Kidney glomerular epithelial cell (primary cell): ENCODE measurements at places on chromosomes 6 and 20.
A peak's percentile ranks its signal among the peaks of the same experiment; 100 is the strongest.

- DNase-seq = no peak
Measured at GRCh38 chr6:75422024-75422639, 71.5 kb downstream of the FILIP1 start.

DNA sequence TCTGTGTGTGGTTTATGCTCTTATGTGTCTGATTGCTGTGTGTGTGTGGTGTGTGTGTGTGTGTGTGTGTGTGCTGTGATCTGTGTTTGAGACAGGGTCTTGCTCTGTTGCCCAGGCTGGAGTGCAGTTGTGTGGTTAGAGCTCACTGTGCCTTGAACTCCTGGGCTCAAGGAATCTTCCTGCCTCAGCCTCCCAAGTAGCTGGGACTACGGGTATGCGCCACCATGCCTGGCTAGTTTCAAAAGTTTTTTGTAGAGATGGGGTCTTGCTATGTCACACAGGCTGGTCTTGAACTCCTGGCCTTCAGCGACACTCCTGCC, 3.4 kb upstream of the ZNF512B start:
- no peak for DNase-seq

GRCh38 chr20:48621376-48622078, 206.3 kb downstream of the PREX1 start:
- DNase-seq = peak; percentile 30

- no peak for DNase-seq
Measured at GRCh38 chr6:75117701-75118100, 88.2 kb downstream of the COL12A1 start.

- no peak for DNase-seq
Measured at GRCh38 chr6:126156973-126157372, 170.6 kb downstream of the TRMT11 start.

DNA sequence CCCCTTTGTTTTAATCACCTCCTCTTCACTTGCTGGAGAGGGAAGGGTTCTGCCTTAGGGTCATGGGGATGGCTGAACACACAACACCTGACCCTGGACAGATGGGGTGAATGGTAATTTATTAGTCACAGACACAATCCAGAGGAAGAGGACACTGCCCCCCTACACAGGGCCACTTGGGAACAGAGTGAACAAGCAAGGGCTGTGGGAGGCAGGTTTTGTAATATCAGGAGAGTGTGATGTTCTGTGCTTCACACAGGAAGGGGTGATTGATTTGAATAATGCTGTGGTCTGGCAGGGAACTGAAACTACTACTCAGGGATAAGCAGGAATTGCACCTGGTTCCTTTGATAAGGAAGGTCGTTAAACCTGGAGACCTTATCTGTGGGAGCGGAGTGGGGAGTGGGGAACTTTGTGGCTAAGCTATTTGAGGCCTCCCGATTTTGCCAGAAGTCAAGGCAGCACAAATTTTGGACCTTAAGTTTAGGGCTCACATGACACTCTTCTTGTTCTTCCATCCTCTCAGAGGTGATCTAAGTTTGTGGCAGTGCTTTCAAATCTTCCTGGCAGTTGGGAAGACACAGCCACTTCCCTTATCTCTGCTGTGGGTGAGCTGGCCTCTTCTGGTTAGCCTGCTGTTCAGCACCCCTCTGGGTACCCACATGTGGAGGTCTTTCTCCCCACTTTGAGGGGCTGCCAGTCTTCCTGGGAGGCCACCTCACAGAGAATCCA, 77.8 kb downstream of the CD164 start:
- no peak for DNase-seq

- DNase-seq = peak; percentile 5
Measured at GRCh38 chr20:38275815-38276550, 15.4 kb upstream of the KIAA1755 start.

DNA sequence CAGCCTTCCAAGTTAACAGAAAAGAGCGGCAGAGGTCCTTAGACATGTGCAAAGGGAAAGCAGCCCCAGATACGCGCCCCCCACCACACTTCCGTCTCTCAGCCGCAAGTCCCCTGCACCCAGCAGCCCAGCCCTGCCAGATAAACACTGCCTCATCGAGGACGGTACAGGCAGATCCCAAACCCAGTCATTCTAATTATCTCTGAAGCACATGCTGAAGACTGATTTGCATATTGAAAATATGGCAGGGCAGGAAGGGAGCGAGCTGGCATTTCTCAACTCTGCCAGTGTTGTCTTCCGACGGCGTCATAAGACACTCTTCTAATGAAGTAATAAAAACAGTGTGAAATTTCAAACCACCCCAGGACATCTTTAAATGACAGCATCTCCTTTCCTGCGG, 122.8 kb upstream of the CDH4 start:
- no peak for DNase-seq

GRCh38 chr6:39231521-39232243, 2.4 kb upstream of the KCNK5 start:
- no peak for DNase-seq

DNA sequence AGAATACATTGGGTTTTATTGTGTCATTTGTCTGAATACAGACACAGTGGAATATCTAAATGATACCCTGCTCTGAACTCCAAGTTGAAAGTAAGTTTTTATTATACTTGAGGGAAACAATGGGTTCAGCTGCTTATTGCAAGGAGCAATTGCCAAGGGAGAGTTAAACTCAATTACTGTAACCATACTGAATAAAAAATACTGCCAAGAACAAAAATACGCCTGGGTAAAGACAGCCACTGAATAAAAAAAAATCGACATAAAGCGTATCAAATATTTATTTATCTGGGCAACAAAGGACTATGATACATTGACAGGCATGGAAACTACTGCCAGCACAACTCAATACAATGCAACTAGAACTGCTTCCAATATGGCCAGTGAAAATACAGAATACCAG, 18.1 kb downstream of the TFAP2A start:
- DNase-seq = no peak

DNA sequence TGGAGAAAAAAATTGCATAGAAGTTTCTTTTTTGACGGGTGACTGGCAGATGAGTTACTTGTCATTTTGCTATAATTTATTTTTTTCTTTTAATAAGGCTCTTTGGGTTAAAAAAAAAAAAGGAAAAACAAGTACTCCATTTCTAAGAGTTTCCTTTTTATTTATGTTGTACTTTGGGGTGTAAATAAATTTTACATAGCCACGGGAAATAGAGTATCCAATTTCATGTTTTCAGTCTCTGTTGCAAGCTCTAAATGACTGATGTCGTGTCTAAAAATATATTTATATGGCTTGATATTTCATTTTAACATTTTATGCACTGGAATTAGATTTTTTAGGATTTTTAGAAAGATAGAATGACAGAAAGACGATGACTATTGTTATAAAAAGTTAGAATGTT, 3.4 kb downstream of the EYA4 start:
- no peak for DNase-seq

DNA sequence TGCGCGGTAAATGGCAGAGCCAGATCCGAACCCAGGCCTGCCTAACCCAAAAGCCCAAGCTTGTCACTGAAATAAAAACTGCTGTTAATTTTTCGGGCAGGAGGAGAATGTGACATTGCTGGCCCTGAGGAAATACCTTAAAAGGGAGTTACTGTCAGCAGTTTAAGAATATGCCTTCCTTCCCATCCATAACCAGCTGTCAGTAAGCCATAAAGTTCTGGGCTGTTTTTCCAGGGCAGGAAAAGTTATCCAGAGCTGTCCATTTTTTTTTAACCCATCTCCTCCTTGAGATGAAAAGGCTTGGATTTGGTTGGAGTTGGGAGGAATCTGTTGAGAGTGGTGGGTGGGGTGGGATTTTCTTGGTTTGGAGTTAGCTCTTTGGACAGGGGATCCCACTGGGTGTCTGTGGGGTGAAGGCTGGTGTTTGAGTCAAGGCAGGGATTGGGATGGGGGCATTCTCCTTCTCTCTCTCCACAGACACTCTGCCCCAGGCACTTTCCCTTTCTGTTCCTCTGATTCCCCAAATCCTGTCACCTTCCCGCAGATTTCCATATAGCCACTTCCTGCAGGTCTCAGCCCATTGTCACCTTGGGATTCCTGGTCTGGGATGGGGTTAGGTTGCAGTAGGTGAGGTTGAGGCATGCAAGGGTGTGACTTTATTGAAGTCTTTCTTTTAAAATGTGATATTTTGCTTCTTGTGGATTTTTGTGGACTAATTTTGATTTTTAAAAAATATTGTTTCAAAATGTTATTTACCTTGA, 4.3 kb upstream of the KCNG1 start:
- DNase-seq = no peak

GRCh38 chr6:5680095-5680494, 326.6 kb downstream of the NRN1 start:
- no peak for DNase-seq

DNA sequence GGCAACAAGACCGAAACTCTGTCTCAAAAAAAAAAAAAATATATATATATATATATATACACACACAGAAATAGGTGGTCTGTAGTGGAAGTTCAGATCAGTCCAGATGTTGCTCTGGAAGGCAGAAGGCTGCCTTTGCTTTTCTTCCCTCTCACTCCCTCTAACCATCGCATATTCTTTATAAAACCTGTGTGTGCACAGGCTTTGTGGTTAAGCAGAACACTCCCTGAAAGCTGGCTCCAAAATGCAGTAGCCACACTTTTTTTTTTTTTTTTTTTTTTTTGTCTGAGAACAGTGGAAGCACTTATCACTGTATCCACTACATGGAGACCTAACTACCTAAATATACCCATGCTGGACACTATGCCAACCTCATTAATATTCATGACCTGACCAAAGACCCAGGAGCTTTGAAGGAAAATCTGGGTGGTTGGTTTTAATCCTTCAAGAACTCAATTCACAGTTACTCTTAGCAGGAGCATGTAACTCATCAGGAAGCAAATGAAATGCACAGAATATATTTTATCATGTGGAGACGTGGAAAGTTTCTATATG, 20.0 kb upstream of the GFOD1 start:
- DNase-seq = no peak

GRCh38 chr6:34004706-34005105, 141.2 kb downstream of the GRM4 start:
- no peak for DNase-seq

GRCh38 chr6:133893946-133894345, 5.0 kb downstream of the TCF21 start:
- DNase-seq = no peak

DNA sequence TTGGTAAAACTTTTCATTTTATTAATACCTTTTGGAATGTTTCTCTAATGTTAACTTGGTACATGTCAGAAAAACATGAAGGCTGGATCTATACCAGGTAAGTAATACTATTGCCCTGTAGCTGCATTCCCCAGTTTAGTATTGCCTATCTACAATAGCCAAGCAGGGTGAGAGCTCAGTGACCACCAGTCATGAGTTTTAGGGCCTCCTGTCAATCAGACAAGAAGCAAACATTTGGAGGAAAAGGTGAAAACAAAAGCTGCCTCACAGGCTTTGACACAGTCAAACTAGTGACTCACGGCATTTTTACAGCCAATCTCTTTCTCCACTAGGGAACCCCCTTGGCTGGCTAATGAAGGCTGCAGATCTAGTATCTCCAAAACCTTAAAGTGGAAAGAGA, 9.5 kb upstream of the CDC5L start:
- DNase-seq = no peak

DNA sequence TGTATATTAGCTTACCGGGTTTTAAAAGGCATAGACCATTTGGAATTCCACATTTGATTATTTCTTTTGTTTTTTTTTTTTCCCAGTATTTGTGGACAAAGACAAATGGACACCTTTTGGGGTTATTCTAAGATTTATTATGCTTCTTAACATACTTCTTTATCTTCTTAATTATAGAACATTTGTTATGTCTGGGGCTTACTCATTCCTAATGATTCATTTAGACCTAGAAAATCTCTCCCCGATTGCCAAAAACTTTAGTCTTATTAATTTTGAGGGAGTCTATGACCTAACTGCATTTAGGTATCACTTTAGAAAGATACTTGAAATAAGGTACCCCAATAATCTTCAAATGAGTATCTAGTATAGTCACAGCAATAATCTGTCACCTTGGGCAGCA, 170.7 kb upstream of the PREP start:
- no peak for DNase-seq

DNA sequence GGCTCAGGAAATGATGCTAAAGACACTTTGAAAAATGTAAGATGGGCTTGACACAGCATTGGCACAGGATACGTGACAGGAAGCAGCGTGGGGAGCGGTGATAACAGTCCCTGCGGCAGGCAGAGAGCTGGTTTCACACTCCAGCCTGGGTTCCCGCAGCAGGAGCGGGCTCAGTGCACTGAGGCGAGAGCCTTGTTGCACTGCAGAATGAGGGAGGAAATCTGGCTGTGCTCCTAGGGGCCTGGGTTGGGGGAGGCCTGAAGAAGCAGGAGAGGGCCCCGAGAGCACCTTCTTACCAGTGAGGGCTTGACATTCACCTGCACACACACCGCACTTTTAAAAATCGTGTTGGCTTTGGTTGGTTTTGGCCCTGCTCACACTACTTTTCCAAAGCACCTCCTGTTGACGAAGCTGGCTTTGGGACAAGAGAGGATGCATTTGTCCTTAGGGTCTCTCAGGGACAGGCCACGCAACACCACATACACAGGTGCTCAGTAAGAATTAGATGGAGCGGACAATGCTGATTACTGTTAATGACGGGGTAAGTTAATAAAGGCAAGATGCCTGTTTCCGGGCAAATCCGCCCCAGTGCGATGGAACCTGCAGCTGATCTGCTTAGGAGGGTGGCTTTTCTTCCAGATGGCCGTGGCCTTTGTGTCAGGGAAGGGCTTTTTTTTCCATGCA, 49.4 kb upstream of the ARMC2 start:
- no peak for DNase-seq

- peak; percentile 44 for DNase-seq
Measured at GRCh38 chr20:57772349-57772964, 62.6 kb upstream of the PMEPA1 start.

DNA sequence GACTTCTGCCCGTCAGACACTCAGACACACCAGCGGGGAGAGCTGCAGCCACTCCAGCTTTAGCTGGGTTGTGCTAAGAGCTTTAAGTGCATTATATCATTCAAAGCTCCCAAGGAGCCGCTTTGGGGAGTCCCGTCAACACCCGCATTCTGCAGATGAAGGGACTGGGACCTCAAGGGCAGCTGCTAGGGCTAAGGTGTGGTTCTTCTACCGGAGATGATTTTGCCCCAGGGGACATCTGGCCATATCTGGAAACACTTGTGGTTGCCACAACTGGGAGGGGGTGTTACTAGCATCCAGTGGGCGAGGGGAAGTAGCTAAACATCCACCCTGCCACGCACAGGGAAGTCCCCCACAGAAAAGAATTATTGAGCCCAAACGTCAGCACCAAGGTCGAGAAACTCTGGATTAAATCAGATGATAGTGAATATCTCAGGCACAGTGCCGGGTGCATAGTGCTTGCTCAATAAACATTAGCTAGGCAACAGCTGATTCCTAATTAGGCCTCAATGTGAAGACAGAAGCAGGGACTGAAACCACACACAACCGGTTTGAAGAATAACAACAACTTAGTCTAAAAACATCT, 29.6 kb downstream of the PMEPA1 start:
- DNase-seq = no peak
